K562 (cell line): ENCODE measurements at places on chromosomes 7 and 10. TPM values are rescaled to one million over a fixed set of nuclear protein-coding genes. Genes with fewer than 3 reads are reported as not detected.

- no peak for DNase-seq
- 0 out of 3 replicates have a peak, but pooled peaks cover 2% of the 10 kb centered on the region for H3K27me3 ChIP-seq
- no peak overlapping the region for H3K27ac ChIP-seq
- no peaks in the 10 kb centered on the region for H3K36me3 ChIP-seq
- H3K4me1 ChIP-seq = no peaks in the 10 kb centered on the region
Observed at GRCh38 chr7:45646996-45647825, 73.0 kb downstream of the ADCY1 start.

DENND10 gene
- 10.4 and 12.2 TPM in 2 replicates for total RNA-seq

OR2A7 gene
- not detected in 2 replicates for total RNA-seq

GRCh38 chr10:133100706-133101415 is 13.1 kb downstream of the ADGRA1 start:
- no peak overlapping the region for H3K4me3 ChIP-seq
- peaks cover 81% of the 10 kb centered on the region for H3K27me3 ChIP-seq
- H3K4me1 ChIP-seq = peaks cover 47% of the 10 kb centered on the region
- DNase-seq = peak; percentile 64
- no peaks in the 10 kb centered on the region for H3K36me3 ChIP-seq
- H3K27ac ChIP-seq = no peak overlapping the region

DNA sequence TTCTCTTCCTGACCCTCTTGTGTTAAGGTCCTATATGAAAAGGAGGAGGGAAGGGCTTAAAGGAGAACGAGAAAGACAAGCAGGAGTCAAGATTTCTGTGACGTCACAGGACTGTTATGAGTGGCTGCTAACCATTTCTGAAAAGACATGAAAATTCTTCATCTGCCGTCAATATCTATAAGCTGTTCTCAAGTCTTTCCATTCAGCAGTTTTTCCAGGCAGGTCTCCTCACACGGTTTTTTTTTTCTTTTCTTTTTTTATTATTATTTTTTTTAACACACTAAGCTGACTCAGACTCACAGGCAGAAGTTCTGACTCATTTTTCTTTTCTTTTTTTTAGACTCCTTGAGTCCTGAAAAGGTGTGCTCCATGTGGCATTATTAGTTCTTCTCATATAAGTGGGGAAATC is 72.0 kb downstream of the DGKI start:
- DNase-seq = no peak
- H3K27me3 ChIP-seq = no peaks in the 10 kb centered on the region; the same call in 2 of the 3 replicates
- no peak overlapping the region for H3K27ac ChIP-seq
- no peaks in the 10 kb centered on the region for H3K4me1 ChIP-seq

GRCh38 chr10:98953251-98953650 is 282.4 kb downstream of the HPSE2 start:
- H3K27ac ChIP-seq = no peak overlapping the region
- H3K4me1 ChIP-seq = no peaks in the 10 kb centered on the region; the same call in 2 of the 3 replicates
- no peaks in the 10 kb centered on the region for H3K27me3 ChIP-seq
- no peaks in the 10 kb centered on the region for H3K36me3 ChIP-seq
- DNase-seq = no peak
- H3K4me3 ChIP-seq = no peak overlapping the region

ZCWPW1 gene
- 0.86 and 0.94 TPM in 2 replicates for total RNA-seq

GHRHR gene
- total RNA-seq = not detected in 2 replicates

CTBP2 gene
- total RNA-seq = 6.5 and 8.8 TPM in 2 replicates

PAPOLB gene
- 0.16 and 0.25 TPM in 2 replicates for total RNA-seq

PIK3CG gene
- 33.7 and 35.4 TPM in 2 replicates for total RNA-seq

ZNF107 gene
- total RNA-seq = 7.7 and 7.9 TPM in 2 replicates

SLK gene
- total RNA-seq = 21.6 and 23.4 TPM in 2 replicates

DNA sequence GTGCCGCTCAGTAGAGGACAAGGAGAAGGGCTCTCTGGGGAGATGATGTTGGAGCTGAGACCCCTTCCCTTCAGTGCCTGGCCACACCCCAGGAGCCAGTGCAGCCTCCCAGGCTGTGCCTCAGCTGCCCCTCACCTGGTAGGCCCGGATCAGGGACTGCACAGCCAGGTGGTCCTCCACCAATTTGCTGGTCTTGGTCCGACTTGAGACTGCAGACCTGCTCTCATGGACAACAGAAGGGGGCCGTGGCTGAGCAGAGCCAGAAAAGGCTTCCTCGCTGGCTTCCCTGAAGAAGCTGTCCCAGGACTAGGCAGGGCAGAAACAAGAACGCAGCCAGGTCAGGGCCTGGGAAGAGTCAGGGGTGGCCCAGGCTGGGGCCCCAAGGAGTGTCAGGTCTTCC is 5.5 kb downstream of the OGDHL start:
- no peak overlapping the region for H3K27ac ChIP-seq
- DNase-seq = no peak
- H3K4me1 ChIP-seq = no peaks in the 10 kb centered on the region
- peaks cover 4% of the 10 kb centered on the region; the same call in 2 of the 3 replicates for H3K27me3 ChIP-seq
- no peak overlapping the region for H3K4me3 ChIP-seq

GRCh38 chr7:42192851-42193461 is 44.1 kb downstream of the GLI3 start:
- H3K36me3 ChIP-seq = no peaks in the 10 kb centered on the region
- H3K4me1 ChIP-seq = no peaks in the 10 kb centered on the region

DNA sequence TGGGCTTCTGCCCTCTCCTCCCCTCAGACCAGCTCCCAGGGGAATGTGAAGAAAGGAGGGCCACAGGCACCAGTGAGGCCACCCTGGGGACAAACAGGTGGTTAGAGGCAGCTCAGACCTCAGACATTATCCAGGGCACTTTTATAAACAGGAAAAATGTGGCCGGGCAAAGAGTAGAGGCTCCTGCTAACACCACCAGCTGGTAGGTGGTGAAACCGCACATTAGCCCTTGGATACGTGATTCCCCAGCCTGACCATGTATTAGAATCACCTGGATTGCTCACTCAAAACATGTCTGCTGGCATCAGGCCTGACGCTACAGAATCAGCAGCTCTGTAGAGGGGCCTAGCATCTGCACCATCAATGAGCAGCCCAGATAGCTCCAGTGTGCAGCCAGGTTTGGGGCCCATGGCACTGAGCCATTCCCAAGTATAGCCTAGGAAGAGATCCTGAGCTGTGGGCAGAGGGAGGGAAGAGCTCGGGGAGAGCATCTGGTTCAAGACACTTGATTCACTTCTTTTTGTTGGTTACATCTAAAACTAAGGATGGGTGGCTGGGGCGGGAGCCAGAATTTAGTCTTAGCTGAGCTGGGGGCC is 37.1 kb downstream of the GPR26 start:
- H3K4me3 ChIP-seq = no peak overlapping the region
- no peaks in the 10 kb centered on the region for H3K4me1 ChIP-seq
- no peaks in the 10 kb centered on the region for H3K36me3 ChIP-seq
- H3K27me3 ChIP-seq = no peaks in the 10 kb centered on the region
- H3K27ac ChIP-seq = no peak overlapping the region

DNA sequence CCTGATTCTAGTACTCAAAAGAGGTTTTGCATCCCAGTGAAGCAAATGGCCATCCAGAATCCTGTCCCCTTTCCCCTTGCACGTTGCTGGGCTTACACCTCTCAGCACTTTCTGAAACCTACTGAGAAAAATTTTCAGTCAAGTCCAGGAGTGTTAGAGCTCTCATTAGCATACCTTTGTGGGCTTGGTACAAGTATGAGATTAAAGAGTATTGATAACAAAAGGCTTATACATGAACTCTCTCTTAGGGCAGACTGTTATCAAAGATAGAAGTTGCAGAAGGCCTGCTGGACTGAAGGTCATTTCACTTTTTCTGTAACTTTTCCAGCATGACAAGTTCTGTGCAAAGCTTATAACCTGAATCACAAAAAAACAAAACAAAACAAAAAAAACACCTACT is at the start of gene ASAH2:
ASAH2 (minus strand) TSS at position 123 of the 400 bp plus-strand sequence. CDS start 2,906 bp downstream, outside the sequence.
- no peak within 1 kb of the TSS for H3K27ac ChIP-seq
- no peaks in the 10 kb centered on the region for H3K4me1 ChIP-seq
- DNase-seq = no peak
- no peak within 1 kb of the TSS for H3K4me3 ChIP-seq
- no peaks in the 10 kb centered on the region for H3K27me3 ChIP-seq

DNA sequence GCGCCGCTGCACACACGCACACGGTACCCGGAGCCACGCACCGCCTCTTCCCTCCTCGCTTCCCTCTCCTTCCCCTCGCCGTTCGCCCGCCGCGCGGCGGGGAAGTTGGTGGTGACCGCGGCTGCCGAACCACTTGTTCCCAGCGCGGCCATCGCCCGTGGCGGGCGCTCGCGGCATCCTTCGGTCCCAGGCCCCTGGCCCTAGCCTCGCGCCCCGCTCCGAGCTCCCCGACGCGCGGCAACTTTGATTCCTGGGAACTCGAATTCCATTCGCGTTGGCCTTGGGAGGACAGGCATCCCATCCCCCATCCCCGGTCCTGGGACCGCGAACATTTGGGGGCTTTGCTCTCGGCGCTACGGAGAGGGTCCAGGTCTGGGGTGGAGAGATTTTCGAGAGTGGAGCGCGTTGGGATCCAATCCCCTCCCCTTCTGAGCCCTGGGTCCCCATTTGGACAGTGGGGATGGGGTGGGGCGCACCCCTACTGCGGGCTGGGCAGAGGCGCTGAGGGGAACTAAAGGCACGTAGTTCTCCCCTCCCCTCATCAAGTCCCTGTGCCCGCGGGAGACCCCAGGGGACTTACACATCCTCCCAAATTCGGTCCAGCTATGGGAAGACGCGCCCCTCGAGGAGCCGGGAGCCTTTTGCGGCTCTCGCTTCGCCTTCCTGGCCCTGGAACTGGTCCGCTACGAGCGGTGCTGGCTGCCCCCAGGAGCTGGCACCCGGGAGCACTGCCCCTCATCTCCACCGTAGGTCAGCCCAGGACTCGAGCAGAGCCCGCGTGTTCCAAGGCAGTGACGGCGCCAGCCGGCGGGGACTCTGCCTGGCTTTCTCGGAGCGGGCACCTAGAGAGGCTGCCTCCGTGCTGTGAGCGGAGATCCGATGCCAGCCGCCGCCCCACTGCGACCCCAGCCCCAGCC is 834 bp downstream of the CDH23 start:
- no peak for DNase-seq
- no peaks in the 10 kb centered on the region for H3K36me3 ChIP-seq
- peaks cover 86% of the 10 kb centered on the region for H3K27me3 ChIP-seq
- no peaks in the 10 kb centered on the region for H3K4me1 ChIP-seq

GRCh38 chr7:102834999-102835398 is 77.8 kb upstream of the LRRC17 start:
- DNase-seq = no peak
- no peaks in the 10 kb centered on the region for H3K4me1 ChIP-seq
- no peak overlapping the region for H3K27ac ChIP-seq

- no peak overlapping the region for H3K4me3 ChIP-seq
- DNase-seq = no peak
- no peak overlapping the region for H3K27ac ChIP-seq
- H3K27me3 ChIP-seq = no peaks in the 10 kb centered on the region
Observed at GRCh38 chr10:62057850-62058249, 156.4 kb downstream of the ARID5B start.

DNA sequence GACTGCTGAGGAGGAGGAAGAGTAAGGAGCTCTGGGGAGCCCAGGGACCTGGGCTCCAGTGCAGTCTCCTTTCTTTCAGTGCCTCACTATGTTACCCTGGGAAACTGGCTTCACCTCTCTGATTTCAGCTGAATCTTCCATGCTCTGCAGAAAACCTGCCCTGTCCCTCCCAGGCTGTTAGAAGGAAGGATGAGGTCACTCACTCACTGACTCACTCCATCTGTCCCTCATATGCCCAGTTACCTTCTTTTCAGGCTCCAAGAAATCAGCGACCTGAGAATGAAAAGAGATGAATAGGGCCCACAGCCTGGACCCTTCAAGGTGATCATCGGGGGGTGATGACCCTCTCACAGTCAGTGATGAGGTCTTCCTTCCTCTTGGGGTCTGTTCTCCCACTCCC is 481 bp downstream of the SFTPA2 start:
- no peak overlapping the region for H3K27ac ChIP-seq
- peaks cover 4% of the 10 kb centered on the region; the same call in 1 of the 3 replicates for H3K27me3 ChIP-seq
- no peaks in the 10 kb centered on the region for H3K36me3 ChIP-seq

DNA sequence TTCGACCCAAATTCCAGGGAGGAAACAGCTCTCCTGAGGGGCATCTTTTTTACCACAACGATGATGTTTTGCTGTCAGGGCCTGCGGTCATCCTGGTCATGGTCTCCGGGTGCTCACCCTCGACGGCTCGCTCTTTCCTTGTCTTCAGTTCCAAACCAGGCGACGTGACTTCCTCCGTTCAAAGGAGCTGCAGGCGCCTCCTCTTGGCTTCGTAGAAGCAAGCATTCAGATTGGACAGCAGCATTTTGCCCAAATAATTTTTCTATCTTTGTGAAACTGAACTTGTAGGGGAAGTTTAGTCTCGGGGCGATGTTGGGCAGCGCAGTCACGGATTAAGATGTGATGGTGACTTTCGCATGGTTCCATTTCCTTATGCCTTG is 208.9 kb downstream of the DNAJB6 start:
- H3K27me3 ChIP-seq = peaks cover 67% of the 10 kb centered on the region
- no peak for DNase-seq
- H3K27ac ChIP-seq = no peak overlapping the region
- H3K4me1 ChIP-seq = no peaks in the 10 kb centered on the region

LRGUK gene
- 0.13 TPM in 2 replicates for total RNA-seq

- no peak for DNase-seq
- no peaks in the 10 kb centered on the region for H3K4me1 ChIP-seq
- H3K4me3 ChIP-seq = no peak overlapping the region
- H3K27me3 ChIP-seq = no peaks in the 10 kb centered on the region
- H3K27ac ChIP-seq = no peak overlapping the region
Observed at GRCh38 chr10:9294865-9295264, 1240.4 kb downstream of the GATA3 start.

DNA sequence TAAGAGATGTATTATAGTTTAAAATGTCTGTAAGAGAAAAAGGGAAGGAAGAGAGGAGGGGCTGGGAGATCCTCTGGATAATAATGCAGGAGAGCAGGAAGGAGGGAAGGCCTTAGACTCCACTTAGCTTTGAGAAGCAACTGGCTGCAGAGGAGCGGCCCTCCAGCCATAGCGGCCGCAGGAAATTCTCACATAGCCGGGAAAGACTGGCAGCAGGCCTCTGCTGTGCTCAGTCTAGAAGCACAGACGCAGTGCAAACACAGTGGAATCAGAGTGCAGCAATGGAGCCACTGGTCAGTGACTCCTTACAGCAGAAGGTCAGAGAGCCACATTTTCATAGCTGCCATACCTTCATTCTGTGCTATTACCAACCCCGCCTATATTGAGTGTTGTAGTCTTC is 153.3 kb downstream of the VWC2 start:
- no peaks in the 10 kb centered on the region for H3K36me3 ChIP-seq
- H3K4me3 ChIP-seq = no peak overlapping the region
- H3K4me1 ChIP-seq = no peaks in the 10 kb centered on the region
- H3K27ac ChIP-seq = no peak overlapping the region

DNA sequence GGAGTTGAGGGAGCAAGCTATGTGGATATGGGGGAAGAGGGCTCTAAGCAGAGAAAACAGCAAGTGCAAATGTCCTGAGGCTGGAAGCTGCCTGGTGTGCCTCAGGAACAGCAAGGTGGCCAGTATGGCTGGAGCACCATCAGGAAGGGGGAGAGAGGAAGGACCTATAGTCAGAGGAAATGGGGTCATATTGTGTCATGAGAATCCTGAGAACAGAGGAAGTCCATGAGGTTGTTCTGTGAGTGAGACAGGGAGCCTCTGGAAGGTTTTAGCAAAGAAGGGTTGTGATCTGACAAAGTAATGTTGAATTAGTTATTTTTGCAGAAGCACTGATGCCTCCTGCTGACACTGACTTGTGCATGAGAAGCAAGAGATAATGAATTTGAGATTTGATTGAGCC is 204.3 kb downstream of the PTEN start:
- H3K36me3 ChIP-seq = no peaks in the 10 kb centered on the region
- H3K27me3 ChIP-seq = no peaks in the 10 kb centered on the region; the same call in 2 of the 3 replicates
- H3K27ac ChIP-seq = no peak overlapping the region
- no peak for DNase-seq
